Astrocyte (in vitro differentiated cells and primary cell): ENCODE measurements at places on chromosomes 2 and 18.

- no peak for DNase-seq
These were observed 6.8 kb upstream of the STK25 start for GRCh38 chr2:241514986-241515737.

GRCh38 chr2:152348388-152348787 is 13.4 kb downstream of the FMNL2 start:
- peak; percentile 30 for DNase-seq

- DNase-seq = peak; percentile 43
These were observed 579 bp downstream of the MAT2A start for GRCh38 chr2:85539361-85540132.

GRCh38 chr2:233593201-233593600 is 24.2 kb upstream of the UGT1A8 start:
- DNase-seq = peak; percentile 7

DNA sequence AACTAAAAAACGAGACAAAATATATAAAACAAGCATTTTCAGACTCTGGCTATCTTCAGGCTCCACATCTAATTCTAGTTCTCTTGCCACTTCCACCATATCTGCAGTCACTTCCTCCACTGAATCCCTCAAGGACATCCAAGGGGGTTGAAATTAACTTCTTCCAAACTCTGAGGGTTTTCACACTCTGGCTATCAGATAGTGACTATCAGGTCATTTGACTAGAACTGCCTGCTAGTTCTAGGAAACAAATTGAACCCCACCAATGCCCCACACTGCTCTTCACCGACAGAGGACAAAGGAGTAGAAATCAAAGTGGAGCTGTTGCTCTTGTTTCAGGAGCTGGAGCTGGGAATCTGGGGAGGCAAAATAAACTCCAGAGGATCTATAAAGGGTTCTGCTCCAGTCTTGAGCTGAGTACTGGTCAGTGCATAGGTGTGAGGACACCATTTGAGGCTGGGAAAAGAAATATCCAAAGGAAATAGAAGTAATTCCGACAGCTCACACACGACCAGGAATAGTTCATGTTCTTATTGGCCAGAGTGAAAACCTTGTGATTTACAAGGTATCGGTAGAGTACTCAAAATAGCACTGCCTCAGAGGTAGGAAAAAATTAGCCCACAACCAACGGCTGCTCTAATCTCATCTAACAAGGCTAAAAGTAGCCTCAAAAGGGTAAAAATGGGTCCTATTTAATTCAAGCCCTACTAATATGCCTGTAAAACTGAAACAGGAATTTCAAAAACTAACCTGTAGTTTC is 71.3 kb downstream of the SMC6 start:
- no peak for DNase-seq

- DNase-seq = no peak
These were observed 849 bp upstream of the VRK2 start for GRCh38 chr2:58045580-58046334.

- DNase-seq = peak; percentile 67
These were observed 4.6 kb downstream of the TGIF1 start for GRCh38 chr18:3454365-3455089.

DNA sequence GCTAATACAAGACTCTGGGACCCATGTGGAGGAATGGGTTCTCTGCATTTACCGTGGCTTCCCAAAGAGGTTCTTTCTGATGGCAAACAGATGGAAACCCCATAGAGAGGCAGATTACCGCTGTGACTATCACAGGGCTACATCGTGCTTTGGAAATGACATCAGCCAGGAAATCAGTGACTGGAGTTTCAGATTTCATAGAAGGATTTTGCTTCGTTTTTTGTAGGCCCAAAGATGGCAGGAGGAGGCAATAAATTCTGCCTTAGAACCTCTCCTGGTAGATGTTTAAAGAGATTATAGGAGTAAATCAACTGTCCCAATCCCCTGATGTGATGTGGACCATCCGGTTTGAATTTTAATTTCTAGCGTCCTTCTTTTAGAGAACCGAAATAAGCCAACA is 214.1 kb downstream of the AGPS start:
- DNase-seq = peak; percentile 3

GRCh38 chr2:200129721-200130462 is 174.5 kb downstream of the MAIP1 start:
- DNase-seq = no peak

- peak; percentile 35 for DNase-seq
These were observed 110.4 kb upstream of the RAB27B start for GRCh38 chr18:54717673-54718407.

DNA sequence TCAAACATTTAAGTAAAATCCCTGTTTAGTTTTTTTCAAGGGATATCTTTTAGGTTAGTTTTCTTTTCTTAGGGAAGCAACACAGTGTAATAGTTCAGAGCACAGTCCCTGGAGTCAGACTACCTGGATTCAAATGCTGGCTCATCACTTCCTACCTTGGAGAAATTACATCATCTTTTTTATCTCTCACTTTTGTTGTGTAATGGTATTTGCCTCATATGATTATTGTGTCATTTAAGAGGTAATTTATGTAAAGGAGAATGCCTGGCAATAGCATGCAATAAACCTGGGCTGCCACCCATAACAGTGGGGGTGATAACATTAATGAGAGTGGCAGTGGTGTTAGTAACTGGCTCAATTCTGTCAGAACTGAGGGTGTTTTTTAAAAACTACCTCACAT is 26.3 kb downstream of the ERLEC1 start:
- no peak for DNase-seq

DNA sequence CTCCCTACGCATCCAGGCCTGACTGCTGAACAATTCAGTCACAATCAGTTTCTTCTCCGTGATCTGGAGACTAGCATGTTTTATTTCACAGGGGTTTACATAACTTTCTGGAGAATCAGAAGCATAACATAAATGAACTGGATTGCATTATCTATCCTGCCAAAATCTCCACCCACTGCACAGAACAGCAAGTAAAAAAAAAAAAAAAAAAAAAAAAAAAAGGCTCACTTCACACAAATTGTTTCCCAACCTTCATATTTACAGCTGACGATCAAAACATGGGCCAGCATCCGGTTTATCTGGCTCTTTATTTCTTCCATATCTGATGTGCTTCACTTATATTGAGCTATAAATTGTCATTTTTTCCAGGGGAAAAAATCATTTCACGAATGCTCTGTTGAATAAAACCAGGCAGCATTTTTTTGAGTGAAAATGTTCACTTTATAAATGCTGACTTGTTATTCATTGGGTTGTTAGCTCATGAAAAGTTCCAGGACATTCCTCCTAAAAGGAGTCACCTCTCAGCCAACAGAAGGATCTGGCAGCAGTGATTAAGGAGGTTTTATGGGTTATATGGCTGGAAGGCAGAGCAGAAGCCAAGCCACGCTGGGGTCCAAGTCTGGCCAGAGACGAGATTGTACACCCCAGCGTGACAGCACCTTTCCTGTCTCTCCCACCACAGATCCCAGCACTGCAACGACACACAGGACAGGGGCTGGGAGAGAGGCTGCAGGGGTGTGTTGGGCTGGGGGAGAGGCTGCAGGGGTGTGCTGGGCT is 51.2 kb upstream of the GLI2 start:
- peak; percentile 65 for DNase-seq

GRCh38 chr18:45330170-45330594 is 285.1 kb upstream of the SLC14A2 start:
- peak; percentile 62 for DNase-seq

DNA sequence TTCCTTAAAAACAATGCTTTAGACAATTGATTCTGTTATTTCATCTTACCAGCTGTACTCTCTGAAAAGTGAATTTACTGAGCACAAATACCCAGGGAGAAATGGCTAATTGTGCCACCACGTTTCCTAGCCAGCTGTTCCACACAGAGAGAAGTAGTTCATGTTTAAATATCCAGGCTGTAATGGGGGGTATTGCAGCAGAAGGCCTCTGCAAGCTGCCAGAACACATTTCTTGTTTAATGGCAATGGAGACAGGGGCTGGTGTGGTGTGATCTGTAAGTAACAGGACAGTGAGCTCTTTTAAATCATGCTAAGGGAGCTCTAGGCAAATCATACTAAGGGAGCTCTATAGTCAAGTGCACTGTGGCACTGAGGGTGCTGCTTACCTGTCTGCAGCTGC is 809.2 kb downstream of the CNTNAP5 start:
- no peak for DNase-seq

DNA sequence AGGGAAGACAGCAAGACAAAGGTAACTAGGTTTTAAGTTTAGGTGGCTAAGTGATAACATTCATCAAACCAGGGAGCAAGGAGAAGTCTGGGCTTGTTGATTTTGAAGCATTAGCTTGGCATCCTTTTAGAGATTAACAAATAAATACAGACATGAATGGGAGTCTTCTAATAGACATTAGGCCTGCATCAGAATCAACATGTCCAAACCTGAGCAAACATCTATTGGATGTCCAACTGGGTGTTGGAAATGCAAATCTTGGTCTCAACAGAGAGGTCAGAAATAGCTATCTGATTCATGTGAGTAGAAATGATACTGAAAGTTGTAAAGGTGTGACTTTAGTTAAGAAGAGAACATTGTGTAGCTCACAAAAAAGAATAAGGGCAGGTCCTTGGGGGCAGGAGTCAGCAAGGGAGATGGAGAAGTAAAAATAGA is 85.5 kb upstream of the RND3 start:
- no peak for DNase-seq

- peak; percentile 5 for DNase-seq
These were observed at the start of gene TGFA for GRCh38 chr2:70553584-70554337. TSS of gene TGFA (minus strand) at chr2:70553826. CDS start at chr2:70553767, 59 bp downstream.

DNA sequence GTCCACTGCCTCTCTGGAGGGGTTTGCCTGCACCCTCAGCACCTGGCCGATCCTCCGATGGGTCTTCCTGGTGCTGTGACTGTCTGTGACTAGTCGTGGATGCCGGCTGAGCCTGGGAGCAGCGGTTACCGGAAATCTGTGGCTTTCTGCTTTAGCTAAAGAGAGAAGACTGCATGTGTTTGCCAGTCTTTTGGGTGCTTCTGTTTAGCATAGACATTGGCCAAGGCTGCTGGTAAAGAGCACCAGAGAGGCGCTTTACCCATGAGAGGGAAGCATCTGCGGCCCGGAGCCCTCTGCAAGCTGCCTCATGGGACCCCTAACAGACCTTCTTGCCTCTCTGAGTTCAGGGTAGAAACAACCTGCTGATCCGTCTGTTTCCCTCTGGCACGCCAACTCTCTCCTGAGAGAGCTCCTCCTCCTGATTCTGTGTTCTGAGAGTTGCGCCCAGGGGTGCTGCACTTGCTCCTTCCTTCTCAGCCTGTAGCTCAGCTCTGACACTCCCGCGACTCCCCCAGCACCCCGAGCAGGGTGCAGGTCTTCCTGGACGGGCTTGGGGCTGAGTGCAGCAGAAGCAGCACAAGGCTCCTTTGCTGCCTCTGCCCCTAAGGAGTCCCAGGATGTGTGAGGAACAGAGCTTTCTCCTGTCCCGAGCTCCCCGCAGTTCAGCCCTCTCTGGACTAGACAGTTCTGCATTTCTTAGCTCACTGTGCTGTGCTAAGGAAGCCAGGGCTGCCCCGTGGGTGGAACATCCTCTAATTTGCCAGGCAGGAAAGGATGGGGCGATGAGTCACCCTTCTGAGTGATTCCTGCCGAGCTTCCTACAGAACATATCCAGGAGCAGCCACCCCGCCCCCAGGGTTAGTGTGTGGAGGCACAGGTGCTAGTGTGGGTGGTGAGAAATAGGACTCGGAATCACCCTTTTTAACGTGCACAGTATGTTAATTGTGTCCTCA is 203.2 kb downstream of the SH3RF3 start:
- peak; percentile 92 for DNase-seq
